ENCODE measurements at places on chromosomes 1 and 21. TPM values are rescaled to one million over a fixed set of nuclear protein-coding genes. Genes with fewer than 3 reads are reported as not detected.

GRCh38 chr1:24159366-24159765 lies 16.4 kb upstream of the IL22RA1 start:
- H3K36me3 ChIP-seq = peaks cover 55% of the 10 kb centered on the region
- H3K27ac ChIP-seq = no peak overlapping the region
- DNase-seq = no peak
- peaks cover 10% of the 10 kb centered on the region for H3K4me1 ChIP-seq

- DNase-seq = no peak
- H3K4me1 ChIP-seq = peaks cover 45% of the 10 kb centered on the region
- H3K27me3 ChIP-seq = no peaks in the 10 kb centered on the region
Measured at GRCh38 chr1:29756085-29756484, 519.8 kb downstream of the PTPRU start.

DNA sequence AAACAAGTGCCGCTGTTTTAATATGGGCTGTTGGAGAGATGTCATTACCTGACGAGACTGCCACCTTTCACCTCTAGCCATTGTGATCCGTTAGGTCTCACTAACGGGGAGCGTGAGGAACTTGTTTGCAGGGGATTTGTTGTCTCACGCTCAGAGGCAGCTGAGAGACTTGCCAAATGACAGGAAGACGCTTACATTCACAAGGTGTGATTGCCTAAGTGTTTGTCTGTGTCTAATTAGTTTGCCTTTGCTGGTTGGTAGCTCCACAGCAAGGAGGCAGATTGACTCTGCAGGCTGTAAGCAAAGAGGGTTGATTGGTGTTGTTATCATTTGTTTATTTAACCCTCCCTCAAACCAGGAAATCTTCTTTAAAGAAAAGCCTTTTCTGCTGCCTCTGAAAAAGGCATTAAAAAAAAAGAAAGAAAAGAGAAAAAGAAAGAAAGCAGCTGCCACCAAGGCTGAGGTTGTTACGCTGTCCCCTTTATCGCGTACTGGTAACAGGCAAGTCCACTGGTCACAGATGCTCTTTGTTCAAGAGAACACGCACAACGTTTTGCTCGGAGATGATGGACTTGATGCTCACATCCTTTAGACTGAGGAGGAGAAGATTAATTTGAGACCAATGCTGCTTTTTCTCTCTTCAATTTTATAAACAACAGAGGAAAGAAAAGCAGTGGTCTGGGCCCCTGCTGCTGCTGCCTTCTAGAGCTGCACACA lies 203.9 kb downstream of the ZNF326 start:
- no peak for DNase-seq
- H3K27me3 ChIP-seq = no peaks in the 10 kb centered on the region
- H3K36me3 ChIP-seq = no peaks in the 10 kb centered on the region
- no peak overlapping the region for H3K4me3 ChIP-seq
- H3K4me1 ChIP-seq = no peaks in the 10 kb centered on the region

DNA sequence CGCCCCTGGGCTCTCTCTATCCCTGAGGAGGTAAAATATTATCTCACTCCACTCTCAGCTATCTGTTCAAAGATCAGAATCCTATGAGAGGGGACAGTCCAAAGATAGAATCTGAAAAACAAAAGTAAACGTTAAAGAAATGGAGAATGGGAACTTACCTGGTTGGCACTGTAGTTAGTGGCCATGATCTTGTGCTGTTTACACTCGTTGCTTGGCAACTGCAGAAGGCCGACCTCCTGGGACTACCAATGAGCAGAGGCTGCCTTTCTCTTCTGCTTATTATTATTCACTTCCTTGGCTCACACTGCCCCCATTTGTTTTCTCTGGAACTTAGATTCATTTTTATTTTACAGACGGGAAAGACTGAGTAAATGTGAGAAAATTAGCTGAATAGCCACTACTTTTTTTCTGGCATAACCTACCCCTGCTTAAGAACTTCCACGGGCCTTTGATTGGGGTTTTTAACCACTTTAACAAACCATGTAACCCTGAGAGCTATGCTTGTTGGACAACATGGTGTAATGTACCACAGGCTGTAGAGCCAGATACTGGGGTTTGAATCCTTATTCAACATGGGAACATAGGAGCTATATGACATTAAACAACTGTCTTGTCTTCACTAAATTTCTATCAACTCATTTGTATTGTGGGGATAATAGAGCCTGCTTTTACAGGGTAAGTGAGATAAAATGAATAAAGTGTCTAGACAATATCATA lies at the start of gene CFAP126:
Gene CFAP126, minus strand, starts transcription at position 193 of the 717 bp plus-strand sequence. Its CDS starts 8 bp downstream, at position 185.
- H3K4me3 ChIP-seq = no peak within 1 kb of the TSS
- H3K4me1 ChIP-seq = no peaks in the 10 kb centered on the region
- no peaks in the 10 kb centered on the region for H3K27me3 ChIP-seq
- peaks cover 30% of the 10 kb centered on the region for H3K36me3 ChIP-seq

DNA sequence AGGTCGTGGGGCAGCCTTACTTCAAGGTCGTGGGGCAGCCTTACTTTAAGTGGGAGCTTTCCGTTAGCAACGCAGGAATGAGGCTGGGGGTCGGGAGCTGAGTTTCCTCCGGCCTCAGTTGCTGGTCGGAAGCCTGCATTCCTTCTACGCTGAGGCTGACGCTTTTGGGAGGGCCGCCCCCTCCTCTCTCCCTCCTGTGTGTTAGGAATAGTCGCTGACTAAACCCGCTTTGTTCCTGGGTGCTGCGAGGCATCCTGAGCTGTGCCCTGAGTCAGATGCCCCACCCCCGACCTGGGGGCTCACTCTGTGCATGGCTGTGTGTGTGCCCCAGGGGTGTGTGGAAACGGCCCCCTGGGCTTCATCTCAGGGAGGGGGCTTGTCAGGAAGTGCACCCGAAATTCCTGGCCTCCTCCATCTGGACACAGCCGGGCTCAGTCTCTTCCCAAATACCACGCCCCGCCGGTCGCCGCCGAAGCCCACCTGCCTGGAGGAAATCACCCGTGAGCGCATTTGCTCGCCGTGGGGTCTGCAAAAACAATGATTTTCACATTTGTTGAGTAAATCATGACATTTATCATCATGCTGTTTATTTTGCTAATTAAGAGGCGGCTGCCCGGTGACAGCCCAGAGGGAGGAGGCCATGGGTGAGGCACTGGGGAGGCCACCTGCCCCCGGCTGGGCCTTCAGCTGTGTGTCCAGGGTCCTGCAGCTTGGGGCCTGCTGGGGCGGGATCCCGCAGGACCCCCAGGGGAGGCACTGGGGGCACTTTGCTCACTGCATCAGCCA lies 121.4 kb downstream of the PRDM16 start:
- H3K27me3 ChIP-seq = no peaks in the 10 kb centered on the region
- no peak overlapping the region for H3K27ac ChIP-seq
- no peaks in the 10 kb centered on the region for H3K36me3 ChIP-seq

DNA sequence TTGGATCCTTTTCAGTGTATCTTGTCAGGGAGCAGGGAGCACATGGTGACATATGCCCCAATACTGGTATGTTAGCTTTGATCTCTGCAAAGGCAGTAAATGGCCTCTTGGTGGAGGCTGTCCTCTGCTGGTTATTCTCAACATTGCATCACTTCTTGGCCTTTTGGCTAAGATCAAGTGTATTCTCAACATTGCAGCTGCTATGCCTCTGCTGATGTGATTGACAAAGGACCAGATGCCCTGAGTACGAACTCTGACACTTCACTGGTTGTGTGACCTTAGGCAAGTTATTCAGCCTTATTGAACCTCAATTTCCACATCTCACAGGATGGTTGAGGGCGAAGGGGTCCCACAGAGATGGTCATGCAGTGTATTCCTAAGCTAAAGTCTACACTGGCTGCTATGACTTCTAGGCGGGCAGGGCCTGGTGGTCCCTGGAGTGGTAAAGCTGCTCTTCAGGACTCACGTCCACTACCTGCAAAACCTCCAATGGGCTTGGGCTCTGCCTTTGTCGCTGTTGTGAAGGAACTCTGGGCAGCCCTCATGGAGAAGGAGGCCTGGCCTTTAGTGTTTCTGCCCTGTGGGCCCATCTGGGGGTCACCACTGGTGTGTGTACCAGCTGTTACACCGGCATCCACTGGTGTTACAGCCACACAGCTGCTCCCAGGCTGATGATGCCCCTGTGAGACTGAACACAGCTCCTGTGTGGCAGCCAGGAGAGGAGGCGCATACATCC lies 64.8 kb downstream of the DNTTIP2 start:
- peak; percentile 78 for DNase-seq
- peaks cover 14% of the 10 kb centered on the region for H3K4me1 ChIP-seq
- no peak overlapping the region for H3K4me3 ChIP-seq
- no peaks in the 10 kb centered on the region for H3K36me3 ChIP-seq
- no peak overlapping the region for H3K27ac ChIP-seq
- H3K27me3 ChIP-seq = no peaks in the 10 kb centered on the region

CD5L gene
- 0.13 TPM for polyA plus RNA-seq

DNA sequence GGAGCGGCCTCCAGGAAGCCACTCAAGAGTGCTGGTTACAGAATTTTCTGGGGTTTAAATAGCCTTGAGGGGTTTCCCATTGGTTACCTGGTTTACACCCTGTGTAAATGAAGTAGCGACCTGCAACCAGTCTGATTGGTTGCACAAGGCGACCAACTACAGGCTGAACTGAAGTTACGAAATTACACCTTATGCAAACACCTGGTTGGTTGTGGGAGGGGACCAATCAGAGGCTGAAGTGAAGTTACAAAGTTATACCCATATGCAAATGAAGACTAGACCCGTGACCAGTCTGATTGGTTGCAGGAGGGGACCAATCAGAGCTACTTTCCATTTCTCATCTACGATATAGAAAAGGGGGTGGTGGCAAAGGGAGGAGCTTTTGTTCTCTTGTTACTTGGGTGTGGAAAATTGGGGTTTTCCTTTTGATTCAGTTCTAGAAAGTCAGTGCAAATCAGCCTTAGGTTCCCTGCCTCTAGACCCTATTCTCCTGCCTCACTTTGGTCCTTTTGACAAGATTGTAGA lies 22.2 kb upstream of the C1orf174 start:
- no peaks in the 10 kb centered on the region for H3K36me3 ChIP-seq
- H3K27me3 ChIP-seq = no peaks in the 10 kb centered on the region
- H3K4me1 ChIP-seq = no peaks in the 10 kb centered on the region
- H3K27ac ChIP-seq = no peak overlapping the region

DNA sequence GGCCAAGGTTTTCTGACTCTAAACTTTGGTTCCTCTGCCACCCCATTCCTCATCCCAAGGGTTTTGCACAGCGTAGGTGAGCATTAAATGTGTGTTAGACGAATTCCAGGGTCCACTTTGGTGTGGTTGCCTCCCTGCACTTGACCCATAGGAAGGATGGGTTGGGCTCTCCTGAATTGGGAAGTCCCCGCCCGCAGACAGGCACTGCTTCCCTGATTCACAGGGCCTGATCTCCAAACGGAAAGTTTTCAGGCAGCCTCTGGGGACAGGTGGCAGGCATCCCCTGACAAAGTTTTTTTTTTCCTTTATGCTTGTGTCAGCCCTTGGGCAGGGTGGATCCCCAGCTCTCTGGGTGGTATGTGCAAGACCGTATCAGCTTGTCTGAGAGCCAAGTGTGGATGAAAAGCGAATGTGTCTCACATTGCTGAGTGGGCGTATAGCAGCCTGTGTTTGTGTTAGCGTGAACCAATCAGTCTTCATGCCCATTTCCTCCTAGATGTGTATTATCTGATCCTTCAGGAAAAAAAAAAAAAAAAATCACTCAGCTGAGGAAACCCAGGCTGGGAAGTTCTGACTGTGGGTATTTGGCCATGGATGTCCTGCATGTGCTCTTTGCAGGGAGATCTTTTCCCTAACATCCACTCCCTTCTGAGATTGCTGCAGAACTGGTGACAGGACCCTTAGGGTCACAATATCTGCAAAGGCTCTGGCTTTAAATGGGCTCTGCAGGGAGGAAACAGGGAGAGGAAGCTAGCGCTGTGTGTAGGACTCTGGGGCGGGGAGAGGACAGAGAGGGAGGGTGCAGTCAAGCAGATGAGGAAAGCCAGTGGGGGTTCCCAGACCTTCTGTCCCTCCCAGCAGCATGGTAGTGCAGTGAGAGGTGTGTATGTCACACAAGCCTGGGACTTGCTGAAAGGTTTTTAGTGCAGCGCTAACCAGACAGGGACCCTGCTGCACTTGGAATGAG lies 42.2 kb upstream of the TRABD2B start:
- no peak overlapping the region for H3K4me3 ChIP-seq
- H3K27me3 ChIP-seq = no peaks in the 10 kb centered on the region
- H3K4me1 ChIP-seq = peaks cover 13% of the 10 kb centered on the region
- no peak overlapping the region for H3K27ac ChIP-seq
- H3K36me3 ChIP-seq = no peaks in the 10 kb centered on the region

GCSAML gene
- 0.07 TPM for polyA plus RNA-seq

ZSCAN20 gene
- polyA plus RNA-seq = 2.4 TPM

ARHGAP30 gene
- 5.7 TPM for polyA plus RNA-seq

CFAP107 gene
- polyA plus RNA-seq = 0.03 TPM

BACE2 gene
- polyA plus RNA-seq = 20.7 TPM

- peaks cover 2% of the 10 kb centered on the region for H3K27me3 ChIP-seq
- peak overlapping the region; percentile 30 for H3K4me3 ChIP-seq
- H3K36me3 ChIP-seq = no peaks in the 10 kb centered on the region
- peak overlapping the region; percentile 73 for H3K27ac ChIP-seq
- no peak for DNase-seq
- H3K4me1 ChIP-seq = peaks cover 10% of the 10 kb centered on the region
Measured at GRCh38 chr1:155860970-155861510, 1.7 kb downstream of the SYT11 start.

PLA2G2D gene
- polyA plus RNA-seq = 0.18 TPM

DYRK3 gene
- 4.3 TPM for polyA plus RNA-seq
